ENCODE measurements at places on chromosomes 1 and 21.

- DNase-seq: no peak
Observed at GRCh38 chr1:75124510-75124909, 9.7 kb upstream of the LHX8 start.

GRCh38 chr1:76949503-76949902, 82.2 kb downstream of the ST6GALNAC5 start:
- DNase-seq: no peak

- no peak for DNase-seq
Observed at GRCh38 chr1:84339503-84339902, 38.0 kb downstream of the SAMD13 start.

GRCh38 chr1:30034105-30034626, 689.2 kb downstream of the MATN1 start:
- DNase-seq: no peak

- DNase-seq: no peak
Observed at GRCh38 chr21:35965699-35966098, 94.6 kb downstream of the SETD4 start.

DNA sequence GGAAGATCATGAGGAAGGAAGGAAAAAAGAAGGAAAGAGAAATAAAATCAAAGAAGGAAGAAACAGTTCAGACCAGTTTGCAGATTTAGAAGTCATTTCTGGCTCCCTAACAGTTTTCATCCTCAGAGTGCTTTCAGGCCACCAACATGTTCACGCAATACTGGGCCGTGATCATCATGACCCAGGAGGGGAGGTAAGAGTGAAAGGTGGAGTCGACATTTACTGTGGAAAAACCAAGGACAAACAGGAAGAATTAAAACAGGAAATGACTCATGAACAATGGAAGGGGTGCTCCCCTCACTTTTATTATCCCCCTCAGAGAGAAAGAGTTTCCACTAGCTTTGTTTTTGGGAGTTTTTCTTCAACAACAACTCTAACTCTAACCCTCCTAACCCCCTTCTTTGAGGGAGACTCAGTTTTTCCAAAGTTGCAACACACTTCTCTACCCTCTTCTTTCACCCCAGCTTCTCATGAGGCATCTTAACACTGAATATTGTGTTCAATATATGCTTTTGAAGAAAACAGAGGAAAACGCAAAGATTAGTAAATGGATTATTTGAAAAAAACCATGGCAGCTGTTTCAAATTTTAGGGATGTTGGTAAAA, 60.4 kb downstream of the VANGL2 start:
- DNase-seq: no peak

GRCh38 chr1:22711071-22711470, 432 bp downstream of the EPHB2 start:
- no peak for DNase-seq

- no peak for DNase-seq
Observed at GRCh38 chr1:184158896-184159681, 107.6 kb downstream of the TSEN15 start.

DNA sequence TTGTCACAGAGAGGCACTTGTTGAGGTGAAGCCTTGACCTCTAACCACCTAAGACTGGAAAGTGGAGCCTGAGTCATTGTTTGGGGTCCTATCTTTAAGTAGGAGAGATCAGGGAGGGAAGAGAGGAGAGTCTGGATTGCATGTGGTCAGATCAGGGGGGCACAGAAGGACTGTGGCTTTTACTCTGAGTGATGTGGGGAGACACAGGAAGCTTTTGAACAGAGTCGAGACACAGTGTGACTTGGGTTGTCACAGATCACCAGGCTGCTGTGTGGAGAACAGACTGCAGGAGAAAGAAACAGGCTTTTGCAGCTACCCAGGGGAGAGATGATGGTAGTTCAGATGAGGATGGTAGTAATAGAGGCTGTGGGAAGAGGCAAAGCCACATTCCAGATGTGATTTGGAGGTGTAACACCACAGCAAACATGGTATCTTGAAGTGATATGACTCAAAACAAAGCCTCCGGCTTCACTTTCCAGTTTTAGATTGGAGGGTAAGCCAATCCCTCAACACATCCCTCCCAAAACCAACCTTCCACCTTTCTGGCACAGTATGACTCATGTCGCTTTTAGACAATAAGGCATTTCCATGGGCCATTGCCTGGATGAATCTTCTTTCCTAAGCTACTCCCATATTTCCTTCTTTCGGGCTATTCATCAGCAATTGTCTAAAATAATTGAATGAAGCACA, 125.8 kb upstream of the SLC44A3 start:
- no peak for DNase-seq

DNA sequence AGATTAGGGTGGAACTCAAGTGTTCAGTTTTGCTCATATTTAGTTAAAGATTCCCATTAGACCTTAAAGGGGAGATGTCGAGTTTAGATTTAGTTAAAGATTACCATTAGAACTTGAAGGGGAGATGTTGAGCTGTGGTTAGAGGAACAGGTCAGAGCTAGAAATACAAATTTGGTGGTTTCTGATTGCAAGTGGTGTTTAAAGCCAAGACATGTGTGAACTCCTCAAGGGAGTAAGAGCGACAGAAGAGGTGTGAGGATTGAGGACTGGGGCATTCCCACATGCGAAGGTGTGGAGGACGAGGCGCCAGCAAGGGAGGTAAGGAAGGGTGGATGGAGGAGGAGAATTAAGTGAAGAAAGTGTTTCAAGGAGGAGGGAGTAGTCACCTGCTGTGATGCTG, 168.6 kb downstream of the IER5 start:
- no peak for DNase-seq

DNA sequence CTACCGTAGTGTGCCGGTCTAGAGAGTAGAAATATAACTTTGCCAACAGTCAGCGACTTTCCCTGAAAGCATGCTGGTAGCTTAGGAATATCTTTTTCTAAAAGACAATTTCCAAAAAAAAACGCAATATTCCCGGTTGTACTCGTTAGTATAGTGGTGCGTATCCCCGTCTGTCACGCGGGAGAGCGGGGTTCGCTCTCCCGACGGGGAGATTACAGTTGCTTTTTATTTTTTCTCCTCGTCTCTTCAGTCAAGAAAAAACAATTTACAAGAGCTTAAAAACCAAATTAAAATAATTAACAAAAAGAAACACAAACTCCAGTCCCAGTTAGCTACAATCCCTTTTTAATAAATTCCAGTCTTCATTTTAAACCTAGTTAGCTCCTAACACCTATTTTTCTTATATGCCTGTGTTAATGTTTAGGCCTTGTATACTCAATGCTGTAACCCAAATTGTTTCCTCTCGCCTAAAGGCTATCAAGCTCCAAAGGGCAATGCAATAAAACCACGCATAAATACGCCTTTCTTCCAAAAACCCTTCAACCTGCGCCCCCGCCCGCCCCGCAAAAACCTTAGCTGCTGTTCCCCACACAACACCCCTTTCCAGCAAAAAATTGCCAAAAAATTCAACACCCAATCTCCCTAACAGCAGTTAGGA, 7.8 kb downstream of the HSPA6 start:
- no peak for DNase-seq

- DNase-seq: no peak
Observed at GRCh38 chr21:27818847-27819246, 852.0 kb upstream of the ADAMTS5 start.

DNA sequence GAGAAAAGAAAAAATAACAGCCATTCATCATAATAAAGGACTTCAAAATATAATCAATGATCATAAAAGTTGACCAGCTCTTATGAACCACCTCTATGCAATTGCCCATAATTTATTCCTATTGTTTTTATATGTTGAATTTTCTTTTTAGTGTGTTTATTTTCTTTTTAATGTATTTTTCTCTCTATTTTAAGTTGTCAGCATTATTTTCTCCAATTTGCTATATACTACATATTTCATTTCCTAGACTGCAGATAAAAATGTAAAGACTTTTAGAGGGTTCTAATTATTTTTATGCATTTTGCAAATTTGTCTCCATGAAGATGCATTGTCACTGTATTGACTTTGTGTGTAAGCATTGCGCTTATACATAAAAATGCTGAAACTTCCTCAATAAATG, 58.4 kb downstream of the MROH9 start:
- no peak for DNase-seq

- DNase-seq: no peak
Observed at GRCh38 chr21:27564684-27565301, 597.9 kb upstream of the ADAMTS5 start.

DNA sequence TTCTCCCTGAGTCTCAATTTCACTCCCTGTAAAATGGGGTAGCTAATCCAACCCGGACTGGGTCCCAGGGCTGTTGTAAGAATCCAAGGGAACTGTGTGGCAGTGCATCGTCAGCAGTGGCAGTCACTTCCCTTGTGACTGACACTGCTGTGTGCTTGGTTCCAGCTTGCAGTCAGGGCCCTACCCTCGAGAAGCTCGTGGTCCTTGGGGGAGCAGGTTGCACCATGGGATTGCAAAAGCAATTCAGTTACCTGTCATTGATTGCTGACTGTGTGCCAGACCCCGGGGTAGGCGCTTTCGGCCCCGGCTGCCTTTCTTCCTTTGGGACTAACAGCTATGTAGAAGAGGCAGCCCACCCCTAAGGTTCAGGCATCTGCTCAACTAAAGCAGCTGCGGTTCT, 2.9 kb downstream of the PTPRF start:
- no peak for DNase-seq

GRCh38 chr1:107810291-107810951, 154.6 kb downstream of the VAV3 start:
- DNase-seq: no peak

- no peak for DNase-seq
Observed at GRCh38 chr1:27451343-27451742, 38.6 kb downstream of the WASF2 start.

DNA sequence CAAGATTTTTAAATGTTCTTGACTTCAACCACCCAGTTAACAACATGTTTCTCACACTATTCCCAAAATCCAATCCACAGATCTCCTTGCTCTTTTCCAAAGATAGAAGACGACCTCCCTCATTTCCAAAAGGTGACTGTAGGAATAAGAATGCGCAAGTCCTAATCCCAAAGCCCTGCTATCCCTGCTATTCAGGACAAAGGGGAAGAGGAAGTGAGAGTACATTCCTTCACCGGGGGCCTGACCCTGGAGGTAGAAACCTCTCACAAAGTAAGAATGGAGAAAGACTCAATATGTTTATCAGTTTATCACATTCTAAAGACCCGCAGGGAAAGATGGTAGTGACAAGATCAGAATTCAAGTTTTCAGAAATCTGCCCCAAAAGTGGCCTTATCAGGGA, 55.7 kb downstream of the PLEKHA6 start:
- DNase-seq: no peak

DNA sequence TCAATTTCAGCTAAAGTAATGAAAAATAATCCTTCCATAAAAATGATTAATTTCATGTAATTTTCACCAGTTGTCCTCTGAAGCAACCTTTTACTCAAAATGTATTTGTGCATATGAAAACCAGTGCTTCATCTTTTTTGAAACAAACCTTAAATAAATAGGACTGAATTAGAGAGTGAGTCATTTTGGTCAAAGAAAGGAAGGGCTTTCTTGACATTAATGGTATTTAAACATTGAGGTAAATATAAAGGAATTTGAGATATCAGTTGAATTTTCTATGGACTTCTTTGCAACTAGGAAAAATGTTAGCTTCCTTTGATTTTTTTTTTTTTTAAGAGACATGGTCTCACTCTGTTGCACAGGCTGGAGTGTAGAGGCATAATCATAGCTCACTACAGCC, 38.7 kb downstream of the SNX7 start:
- no peak for DNase-seq

DNA sequence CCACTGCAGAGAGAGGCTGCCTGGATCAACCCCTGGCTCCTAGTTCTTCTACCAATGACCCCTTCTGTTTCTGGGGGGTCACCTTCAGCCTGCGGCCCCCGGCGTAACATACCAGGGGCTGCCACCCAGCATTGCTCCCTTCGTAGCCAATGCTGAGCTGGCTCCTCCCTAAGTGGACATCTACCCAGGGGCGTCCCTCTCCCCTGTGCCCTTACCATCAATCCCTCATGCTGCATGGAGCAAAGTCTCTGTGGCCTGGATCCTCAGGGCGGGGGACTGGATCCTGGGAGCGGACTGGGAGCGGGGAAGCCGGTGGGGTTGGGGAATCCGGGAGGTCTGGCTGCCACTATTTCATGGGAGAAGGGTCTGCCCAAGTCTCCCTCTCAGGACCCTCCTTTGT, 28.6 kb downstream of the TRIM67 start:
- DNase-seq: no peak

GRCh38 chr1:211480941-211481545, 10.9 kb downstream of the RD3 start:
- DNase-seq: no peak

- DNase-seq: no peak
Observed at GRCh38 chr1:8241417-8242014, 76.4 kb upstream of the SLC45A1 start.

DNA sequence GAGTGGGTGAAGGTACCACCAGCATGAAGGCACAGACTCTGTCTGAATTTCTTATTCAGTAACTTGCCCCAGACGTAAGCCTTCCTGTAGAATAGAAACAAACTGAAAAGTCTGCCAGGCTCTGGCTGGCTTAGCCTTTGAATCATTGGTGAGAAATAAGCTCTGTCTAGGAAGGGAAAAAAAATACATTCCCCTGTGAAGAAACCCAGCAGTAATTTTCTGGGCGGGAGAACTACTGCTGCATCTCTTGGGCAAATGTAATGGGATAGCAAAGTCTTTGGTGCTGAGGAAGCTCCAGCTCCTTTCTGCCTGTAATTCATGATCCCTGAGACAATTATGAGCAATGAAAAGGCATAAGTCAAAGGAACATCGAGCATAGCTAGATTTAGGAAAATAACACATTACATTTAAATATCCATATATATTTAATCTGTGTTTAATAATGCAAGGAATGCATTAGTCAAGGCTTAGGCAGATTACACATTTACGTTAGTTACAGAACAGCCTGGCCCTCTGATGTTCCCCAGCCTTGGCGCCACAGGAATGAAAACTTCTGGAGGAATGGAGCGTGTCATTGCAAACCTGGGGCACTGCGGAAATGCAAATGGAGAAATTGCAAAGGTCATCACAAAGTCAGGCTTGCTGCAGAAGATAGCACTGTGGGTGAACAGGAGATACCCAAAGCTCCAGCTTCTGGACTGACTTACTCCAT, 216.3 kb upstream of the CAMK1G start:
- DNase-seq: no peak

Measured in C1 segment of cervical spinal cord (tissue), 14 donors.